ENCODE measurements at places on chromosomes 6 and 20.

- no peak for DNase-seq
Measured at GRCh38 chr20:24662752-24663365, 193.4 kb downstream of the SYNDIG1 start.

DNA sequence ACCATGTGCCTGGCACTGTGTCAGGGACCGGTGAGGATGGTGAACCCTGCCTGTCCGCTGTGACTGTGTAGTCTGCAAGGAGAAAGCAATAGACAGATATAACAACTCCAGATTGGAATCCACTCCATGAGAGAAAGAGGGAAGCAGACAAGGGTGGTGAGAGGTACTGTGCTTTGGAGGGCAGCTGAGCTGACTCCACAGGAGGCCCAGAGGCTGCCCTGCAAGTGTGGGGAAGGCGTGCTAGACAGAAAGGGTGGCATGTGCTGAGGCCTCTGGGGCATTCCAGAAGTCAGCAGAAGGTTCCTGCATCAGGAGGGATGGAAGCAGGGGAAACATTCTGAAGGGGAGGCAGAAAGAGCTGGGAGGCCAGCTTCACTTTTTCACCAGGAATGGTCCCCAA, 39.3 kb upstream of the APCDD1L start:
- DNase-seq, result no peak

DNA sequence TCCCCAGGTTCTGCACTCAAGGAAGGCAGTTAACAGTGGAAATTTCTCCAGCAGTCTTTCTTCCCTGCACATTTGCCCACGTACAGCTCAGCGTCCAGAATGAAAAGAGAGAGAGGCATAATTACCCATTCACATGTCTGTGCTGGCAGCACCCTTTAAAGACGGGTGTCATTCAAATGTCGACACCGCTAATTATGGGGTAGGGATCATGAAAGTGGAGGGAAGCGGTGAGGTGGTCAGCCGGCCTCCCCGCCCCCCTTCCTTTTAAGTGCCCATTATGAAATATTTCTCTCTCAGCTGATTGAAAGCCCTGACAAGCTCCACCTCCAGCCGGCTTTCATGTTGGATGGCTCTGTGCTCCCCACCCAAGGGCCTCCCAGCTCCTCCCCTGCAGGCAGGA, 246.1 kb downstream of the BMP7 start:
- DNase-seq, result no peak

DNA sequence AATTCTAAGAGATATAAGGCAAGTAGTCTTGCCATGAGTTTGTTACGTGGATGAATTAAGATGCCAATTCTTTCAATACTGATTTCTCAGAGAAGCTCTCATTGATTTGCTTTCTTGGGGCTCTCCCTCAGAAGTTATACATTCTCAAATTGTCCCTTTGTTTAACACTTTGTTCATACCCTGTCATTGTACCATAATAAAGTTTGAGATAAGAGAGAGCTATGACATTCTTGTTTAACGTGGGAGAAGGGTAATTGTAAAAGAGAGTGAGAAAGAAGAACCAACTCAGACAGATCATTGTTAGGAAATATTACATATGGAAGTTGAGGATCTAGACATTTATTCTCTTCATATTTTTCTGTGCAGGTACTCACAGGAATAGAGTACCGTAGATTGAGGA, 19.1 kb downstream of the ACSS2 start:
- no peak for DNase-seq

DNA sequence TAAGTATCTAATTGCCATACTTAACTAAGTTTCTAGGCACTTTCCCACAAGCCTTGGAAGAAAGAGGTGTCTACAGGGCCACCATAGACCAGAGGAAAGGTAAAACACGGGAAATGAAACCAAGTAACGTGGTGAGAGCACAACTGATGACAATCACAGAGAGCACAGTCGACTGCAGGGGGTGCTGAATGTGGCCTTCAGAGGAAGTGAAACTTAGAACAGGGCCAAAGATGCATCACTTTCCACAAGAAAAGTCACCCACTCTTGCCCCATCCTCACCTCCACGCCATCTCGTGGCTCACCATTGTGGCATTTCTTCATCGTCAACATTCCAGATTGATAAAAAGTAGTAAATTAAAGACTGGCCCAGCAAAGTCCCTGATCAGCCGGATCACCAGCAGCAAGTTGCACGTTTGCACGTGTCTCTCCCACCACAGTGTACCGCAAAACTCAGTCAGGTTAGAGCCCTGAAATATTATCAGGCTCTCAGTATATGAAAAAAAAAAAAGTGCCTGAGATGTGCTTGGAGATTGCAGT, 31.4 kb downstream of the HIVEP2 start:
- DNase-seq, result peak; percentile 50

- no peak for DNase-seq
Measured at GRCh38 chr6:126716826-126717509, 377.1 kb downstream of the CENPW start.

- no peak for DNase-seq
Measured at GRCh38 chr6:162026843-162027242, 700.7 kb downstream of the PRKN start.

- no peak for DNase-seq
Measured at GRCh38 chr6:47277702-47278101, 32.0 kb downstream of the TNFRSF21 start.

DNA sequence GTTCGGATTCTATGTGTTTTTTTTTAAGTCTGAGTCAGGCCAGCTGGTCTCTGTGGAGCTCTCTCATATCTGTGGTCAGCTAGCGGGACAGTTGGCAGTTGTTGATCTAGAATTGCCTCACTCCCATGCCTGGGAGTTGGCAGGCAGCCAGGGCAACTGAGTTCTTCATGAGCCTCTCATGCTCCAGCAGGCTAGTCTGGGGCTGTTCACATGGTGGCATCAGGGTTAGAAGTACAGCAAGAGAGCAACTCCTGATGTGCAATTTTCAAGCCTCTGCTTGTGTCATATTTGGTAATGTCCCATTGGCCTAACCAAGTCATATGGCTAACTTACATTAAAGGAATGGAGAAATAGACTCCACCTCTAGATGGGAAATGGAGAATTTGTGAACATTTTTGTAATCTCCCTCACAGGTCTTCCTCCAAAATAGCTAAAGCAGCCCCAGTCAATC, 6.7 kb upstream of the IFT52 start:
- no peak for DNase-seq

DNA sequence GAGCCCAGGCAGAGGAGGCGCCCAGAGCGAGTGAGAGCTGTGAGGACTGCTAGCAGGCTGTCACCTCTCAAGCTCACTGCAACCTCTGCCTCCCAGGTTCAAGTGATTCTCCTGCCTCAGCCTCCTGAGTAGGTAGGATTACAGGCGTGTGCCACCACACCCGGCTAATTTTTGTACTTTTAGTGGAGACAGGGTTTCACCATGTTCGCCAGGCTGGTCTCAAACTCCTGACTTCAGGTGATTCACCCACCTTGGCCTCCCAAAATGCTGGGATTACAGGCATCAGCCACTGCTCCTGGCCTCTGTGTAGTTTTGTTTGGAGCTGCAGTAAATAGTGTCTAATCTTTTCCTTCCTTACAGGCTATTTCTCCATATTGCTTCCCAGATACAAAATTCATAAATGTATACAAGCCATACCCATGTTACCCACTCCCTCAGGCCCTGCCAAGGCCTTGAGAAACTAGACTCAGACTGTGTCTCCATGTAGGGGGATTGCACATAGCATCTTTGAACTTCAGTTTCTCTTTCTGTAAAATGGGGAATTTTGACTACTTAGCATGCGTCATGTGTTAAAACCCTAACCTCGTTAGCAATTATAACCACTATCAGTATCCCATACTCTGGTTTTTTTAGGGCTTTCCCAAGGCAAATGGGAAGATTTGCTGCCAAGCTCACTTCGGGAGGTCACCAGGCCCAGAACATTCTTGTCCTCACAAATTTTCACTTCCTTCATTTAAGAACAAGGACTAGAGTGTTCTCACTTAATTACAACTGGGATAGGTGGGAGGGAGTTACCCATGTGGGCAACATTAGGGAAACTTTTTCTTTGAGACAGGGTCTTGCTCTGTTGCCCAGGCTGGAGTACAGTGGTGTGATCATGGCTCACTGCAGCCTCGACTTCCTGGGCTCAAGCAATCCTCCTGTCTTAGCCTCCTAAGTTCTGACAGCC, 67.3 kb upstream of the DDR1 start:
- no peak for DNase-seq

DNA sequence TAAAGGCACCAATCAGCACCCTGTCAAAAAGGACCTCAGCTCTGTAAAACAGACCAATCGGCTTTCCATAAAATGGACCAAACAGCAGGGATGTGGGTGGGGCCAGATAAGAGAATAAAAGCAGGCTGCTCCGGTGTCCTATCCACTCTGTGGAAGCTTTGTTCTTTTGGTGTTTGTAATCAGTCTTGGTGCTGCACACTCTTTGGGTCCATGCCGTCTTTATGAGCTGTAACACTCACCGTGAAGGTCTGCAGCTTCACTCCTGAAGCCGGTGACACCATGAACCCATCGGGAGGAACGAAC, 7.3 kb upstream of the PXDC1 start:
- no peak for DNase-seq
